ENCODE measurements at places on chromosomes 6 and 20.

DNA sequence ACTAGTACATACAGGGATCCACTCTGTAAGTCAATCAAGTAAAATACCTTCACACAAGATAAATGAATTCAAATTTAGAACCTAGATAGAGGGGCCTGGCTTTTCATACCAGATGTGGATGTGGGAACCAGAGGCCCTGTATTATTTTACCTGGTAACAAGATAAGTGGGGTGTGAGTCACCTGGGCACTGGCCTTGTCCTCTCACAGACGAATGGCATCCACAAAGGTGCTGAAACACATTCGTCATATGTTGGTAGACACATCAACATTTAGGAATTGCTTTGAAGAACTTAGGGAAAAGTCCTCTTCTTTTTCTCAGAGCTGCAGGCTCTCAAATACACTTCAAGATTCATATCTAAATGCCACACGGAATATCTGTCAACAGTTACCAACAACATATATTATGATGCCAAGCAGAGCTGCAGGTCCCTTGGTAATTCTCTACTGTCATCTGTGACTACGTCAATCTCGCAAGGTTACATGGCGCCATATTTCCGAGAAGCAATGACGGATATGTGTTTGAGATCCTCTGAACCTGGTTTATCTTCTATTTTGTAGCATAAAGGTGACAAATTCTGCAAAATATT, 618.6 kb downstream of the EPM2A start:
- DNase-seq = no peak

DNA sequence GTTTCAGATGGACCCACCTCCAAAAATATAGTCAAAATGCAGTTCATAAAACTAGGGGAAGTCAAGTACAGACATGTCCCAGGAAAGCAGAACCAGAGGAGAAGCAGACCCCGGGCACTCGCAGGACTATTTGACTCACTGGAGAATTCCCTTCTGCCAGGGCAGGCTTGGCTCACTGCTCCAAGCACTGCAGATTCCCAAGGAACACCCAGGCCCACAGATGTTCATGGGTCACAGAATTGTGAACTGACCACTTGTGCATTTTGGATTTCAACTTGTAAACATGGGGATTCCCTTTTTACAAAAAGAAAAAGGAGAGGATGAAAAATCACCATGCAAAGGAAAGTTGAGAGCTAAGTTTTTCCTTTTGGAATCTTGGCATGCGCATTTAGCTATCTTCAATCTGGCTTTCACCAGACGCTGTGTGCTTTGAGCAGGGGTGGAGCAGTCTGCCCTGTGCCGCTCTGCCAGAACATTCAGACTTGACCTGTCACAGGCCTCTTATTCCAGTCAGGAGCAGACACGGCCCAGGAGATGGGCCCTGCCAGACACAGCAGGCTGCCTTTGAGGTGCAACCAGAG, 237.5 kb upstream of the TAB2 start:
- no peak for DNase-seq

DNA sequence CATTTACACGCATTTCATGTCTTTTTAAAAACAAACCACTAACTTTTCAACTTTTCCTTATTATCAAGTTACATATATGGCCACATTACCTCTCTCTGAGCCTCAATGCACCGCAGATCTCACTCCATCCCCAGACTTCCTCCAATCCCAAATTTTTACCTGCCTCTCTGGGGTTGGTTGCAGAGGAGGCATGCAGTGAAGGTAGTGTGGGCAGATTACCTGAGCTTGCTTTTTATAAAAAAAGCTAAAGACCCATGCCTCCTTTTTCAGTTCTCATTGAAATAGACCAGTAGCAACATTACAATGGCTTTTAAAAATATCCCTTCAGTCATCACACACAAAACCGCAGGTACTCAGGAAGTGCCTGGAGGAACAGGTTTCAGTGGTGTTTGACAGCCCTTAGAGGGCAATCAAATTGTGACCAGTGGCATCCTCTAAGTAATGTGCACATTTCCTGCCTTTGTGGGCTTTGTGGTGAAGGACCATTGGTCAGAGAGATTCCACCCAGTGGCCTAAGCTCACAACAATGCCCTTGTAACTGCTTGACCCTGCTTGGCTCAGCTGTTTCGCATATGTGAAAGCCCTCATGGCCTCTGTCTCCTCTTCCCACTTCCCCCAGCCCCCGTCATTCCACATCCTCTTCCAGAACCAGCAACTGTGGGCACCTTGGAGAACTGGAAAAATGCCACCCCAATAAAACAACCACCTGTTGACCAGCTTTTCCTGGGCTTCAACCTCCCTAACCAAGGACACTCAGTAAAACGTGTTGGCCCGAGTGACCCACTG, 30.2 kb upstream of the IL17A start:
- no peak for DNase-seq

GRCh38 chr6:143401068-143401446, 49.4 kb downstream of the ADAT2 start:
- DNase-seq = no peak

- DNase-seq = no peak
Measured at GRCh38 chr6:30135147-30135546, 793 bp upstream of the TRIM40 start.

DNA sequence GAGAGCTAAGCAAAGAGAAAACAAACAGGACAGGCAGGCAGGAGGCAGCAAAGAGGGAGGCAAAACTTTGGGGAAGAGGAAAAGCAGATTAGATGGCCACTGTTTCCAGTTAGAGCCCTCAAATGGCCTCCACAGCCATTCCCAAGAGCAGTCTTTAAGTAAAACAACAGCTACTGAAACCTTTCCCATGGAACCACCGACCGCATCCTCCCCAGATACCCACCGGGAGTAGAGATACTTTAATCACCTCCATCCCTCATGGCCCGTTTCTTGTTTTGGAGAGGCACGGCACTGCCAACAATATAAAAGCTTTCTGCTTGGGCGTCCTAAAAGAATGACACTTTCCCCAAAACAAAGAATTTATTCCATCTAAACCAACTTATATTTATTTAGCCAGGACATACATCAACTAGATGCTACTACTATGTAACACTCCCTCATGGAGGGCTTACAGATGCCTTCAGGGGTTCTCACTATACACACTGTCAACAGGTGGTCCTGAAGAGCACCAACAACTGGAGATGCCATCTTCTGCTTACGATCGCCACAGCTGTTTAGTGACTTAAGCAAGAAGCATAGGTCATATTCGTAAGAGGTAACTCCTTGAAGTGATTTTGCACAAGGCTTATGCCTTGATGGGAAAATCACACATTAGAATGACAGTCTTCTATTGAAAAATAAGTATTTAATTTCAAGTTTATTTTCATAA, 43.4 kb downstream of the CNKSR3 start:
- no peak for DNase-seq

- DNase-seq = no peak
Measured at GRCh38 chr6:81476881-81477280, 275.6 kb downstream of the TENT5A start.

DNA sequence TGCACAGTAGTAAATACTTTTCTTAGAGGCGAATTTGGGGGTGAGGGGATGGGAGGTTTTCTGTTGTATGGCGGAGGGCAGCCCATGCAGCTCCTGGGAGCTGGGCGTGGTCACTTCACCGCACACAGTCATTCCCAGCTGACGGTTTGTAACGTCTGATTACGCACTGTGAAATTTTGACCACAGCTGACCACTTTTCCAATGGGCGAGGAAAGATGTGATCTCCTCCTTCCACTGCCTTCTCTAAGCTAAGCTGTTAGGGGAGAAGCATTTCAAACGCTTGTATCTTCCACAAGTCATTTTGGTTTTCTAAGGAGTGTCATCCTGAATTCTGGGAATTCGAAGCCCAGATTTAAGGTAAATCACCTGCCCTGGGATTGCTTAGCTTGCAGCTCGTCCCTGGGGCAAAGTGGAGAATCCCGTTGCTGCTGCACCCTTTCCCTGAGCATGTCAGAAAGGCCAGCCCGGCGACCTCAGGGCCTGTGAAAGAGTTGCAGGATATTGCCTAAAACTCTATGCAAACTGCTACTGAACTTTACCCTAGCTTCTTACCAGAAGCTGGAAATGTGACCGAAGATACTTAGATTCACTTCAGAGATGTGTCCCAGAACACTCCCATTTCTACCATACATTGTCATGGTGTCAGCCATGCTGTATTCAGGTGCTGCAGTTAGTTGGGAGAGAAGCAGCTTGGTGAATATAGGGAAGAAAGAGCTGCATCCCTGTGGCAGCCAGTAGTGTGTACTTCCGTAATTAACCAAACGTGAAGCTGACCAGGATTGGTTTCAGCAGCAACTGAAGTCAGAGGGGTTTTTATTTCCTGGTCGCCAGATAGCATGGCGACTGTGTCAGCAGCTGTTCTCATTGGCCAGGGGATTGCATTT, 58.9 kb downstream of the RREB1 start:
- DNase-seq = no peak

- DNase-seq = peak; percentile 79
Measured at GRCh38 chr6:14117158-14118090, at the start of gene CD83. CD83 (plus strand) TSS chr6:14117772; CDS start chr6:14117812, 40 bp downstream.

DNA sequence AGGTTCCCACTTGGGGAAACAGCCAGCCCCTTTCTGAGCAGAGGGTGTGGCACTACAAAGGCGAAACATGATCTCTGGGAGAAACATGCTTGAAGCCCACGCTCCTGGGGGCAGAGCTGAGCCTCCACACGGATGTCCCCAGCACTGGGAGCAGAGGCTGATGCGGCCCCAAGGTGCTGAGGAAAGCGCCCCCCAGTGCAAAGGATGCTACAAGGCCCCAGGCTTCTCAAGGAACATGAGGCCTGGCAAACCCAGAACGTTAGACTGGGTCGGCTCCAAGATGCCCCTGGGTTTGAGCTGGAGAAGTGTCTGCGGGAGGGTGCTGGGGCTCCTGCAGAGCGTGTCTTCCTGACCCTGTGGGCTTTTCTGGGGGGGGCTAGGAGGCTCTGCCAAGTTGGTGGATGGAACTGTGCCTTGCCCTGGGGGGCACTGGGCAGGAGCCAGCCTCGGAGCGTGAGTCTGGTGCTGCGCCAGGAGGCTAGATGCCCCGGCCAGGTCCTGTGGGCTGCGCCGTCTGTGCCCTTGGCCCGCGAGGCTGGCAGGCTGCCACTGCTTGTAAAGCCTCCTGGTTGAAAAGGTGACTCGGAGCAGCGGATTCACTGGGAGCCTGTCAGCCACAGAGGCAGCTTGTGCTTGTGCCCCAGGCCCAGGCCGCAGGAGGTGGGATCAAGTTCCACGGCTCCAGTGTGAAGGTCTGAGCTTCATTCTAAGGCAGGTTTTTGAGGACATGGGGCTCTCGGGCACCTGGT, 8.1 kb downstream of the SYNJ2 start:
- no peak for DNase-seq

- DNase-seq = no peak
Measured at GRCh38 chr20:64065974-64066343, 3.0 kb downstream of the TCEA2 start.

DNA sequence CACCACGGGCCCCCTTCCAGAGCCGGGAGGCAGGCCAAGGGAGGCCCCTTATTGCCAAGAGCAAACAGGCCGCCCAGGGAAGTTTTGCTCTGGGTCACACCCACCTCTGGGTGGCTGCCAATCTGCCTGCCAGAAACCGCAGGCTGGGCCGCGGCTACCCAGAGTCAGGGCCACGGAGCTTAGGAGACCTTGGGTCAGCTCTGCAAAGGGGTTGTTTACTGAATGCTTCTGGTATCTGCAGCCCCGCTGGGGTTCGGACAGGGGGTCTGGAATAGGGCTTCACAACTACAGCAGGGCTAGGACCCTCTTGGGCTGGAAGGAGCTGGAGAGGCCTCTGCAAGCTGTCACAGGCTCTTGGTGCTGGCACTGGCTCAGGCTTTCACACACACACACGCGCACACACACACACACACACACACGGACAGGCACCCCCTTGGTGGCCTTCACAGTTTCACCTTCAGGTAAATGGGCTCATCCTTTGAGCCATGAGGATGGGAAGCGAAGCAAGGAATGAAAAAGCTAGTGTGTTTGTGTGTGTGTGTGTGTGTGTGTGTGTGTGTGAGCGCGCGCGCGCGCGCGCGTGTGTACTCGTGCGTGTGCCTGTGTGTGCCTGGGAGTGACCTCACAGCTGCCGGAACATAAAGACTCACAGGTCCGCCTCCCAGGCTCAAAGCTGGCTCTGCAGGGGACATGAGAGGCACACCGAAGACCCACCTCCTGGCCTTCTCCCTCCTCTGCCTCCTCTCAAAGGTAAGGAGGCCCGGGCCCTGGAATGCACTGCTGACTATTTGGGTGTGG, at the start of gene CCN5:
Gene CCN5 (plus strand): TSS at position 669 of the 798 bp plus-strand sequence. CDS start 22 bp downstream, at position 691.
- no peak for DNase-seq

- DNase-seq = no peak
Measured at GRCh38 chr6:137623293-137623692, 129.1 kb upstream of the OLIG3 start.

DNA sequence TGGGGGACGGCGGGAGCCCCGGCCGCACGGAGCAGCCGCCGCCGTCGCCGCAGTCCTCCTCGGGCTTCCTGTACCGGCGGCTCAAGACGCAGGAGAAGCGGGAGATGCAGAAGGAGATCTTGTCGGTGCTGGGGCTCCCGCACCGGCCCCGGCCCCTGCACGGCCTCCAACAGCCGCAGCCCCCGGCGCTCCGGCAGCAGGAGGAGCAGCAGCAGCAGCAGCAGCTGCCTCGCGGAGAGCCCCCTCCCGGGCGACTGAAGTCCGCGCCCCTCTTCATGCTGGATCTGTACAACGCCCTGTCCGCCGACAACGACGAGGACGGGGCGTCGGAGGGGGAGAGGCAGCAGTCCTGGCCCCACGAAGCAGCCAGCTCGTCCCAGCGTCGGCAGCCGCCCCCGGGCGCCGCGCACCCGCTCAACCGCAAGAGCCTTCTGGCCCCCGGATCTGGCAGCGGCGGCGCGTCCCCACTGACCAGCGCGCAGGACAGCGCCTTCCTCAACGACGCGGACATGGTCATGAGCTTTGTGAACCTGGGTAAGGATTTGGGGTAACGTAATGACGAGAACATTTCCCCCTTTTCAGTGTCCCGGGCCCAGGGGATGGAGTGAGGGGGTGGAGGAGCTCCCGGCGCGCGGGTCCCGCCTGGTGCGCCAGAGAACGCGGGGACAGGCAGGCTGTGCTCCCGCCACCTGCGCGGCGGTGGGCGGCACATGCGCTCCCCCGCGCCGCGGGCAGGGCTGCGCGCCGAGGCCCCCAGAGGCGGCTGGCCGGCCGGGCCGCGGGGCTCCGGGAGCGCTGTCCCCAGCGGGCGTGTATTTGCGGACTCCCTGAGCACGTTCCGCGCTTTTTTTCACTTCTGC, 1.4 kb downstream of the BMP6 start:
- no peak for DNase-seq

- DNase-seq = no peak
Measured at GRCh38 chr6:5645328-5646290, 361.1 kb downstream of the NRN1 start.

GRCh38 chr20:50447102-50447804, 62.9 kb upstream of the PTPN1 start:
- no peak for DNase-seq

DNA sequence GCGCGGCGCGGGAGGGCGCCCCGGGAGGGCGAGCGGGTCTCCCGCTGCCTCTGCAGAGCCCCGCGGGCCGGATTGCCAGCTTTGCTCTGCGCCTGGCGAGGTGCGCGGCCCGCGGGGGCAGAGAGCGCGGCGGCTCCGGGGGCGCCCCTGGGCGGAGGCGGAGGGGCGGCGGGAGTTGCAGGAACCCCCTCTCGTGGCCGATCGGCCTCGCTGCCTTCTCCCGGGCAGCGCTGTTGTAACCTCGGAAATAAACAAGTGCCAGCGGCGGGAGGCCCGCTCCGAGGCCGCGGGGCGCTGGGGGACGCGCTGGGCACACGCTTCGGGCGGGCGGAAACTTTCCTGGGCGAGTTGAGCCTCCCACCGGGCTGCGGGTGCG, 1.2 kb downstream of the CDH4 start:
- no peak for DNase-seq

GRCh38 chr6:108940741-108941140, 92.5 kb downstream of the ARMC2 start:
- no peak for DNase-seq

- DNase-seq = no peak
Measured at GRCh38 chr20:35467339-35468224, 12.2 kb downstream of the CEP250 start.

- no peak for DNase-seq
Measured at GRCh38 chr20:4597215-4597614, 124.5 kb upstream of the PRND start.
